ENCODE measurements at places on chromosomes 16 and 17.
A peak's percentile ranks its signal among the peaks of the same experiment; 100 is the strongest.

DNA sequence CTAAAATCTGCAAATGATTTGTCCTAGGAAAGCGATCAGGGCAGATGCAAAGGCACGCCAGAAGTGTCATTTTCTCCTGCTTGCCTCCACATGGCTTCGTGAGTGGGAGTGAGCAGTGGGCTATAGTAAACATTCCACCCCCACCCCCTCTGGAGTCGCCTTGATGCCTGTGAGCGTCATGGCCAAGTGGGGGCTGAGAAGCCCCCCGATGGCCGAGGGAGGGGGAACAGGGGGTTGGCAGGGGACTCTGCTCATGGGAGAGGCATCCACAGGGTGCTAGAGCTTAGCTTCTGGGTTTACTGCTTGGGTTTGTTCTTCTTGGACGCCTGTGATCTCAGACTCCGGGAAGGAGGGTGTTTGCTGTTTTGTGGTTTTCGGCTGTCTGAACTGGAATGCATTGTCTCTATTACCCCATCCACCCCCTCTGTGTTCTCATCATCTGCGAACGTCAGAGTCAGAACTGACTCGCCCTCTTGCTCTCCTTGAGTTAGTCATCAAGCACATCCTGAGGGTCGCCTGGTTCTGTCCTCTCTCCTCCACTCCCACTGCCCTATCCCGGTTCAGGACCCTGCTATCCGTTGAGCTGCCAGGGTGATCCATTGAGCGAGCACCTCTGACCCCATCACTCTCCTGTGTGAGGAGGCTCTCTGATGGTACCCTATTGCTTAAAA lies 15.4 kb downstream of the TNS4 start:
- DNase-seq, result no peak
- peaks cover 10% of the 10 kb centered on the region for H3K4me1 ChIP-seq
- H3K36me3 ChIP-seq, result no peaks in the 10 kb centered on the region
- no peaks in the 10 kb centered on the region for H3K27me3 ChIP-seq
- H3K27ac ChIP-seq, result no peak overlapping the region

- H3K4me3 ChIP-seq, result no peak overlapping the region
- H3K27ac ChIP-seq, result no peak overlapping the region
- DNase-seq, result no peak
- peaks cover 9% of the 10 kb centered on the region for H3K4me1 ChIP-seq
- no peaks in the 10 kb centered on the region for H3K27me3 ChIP-seq
Observed at GRCh38 chr17:63984651-63985386, 12.1 kb upstream of the SCN4A start.

DNA sequence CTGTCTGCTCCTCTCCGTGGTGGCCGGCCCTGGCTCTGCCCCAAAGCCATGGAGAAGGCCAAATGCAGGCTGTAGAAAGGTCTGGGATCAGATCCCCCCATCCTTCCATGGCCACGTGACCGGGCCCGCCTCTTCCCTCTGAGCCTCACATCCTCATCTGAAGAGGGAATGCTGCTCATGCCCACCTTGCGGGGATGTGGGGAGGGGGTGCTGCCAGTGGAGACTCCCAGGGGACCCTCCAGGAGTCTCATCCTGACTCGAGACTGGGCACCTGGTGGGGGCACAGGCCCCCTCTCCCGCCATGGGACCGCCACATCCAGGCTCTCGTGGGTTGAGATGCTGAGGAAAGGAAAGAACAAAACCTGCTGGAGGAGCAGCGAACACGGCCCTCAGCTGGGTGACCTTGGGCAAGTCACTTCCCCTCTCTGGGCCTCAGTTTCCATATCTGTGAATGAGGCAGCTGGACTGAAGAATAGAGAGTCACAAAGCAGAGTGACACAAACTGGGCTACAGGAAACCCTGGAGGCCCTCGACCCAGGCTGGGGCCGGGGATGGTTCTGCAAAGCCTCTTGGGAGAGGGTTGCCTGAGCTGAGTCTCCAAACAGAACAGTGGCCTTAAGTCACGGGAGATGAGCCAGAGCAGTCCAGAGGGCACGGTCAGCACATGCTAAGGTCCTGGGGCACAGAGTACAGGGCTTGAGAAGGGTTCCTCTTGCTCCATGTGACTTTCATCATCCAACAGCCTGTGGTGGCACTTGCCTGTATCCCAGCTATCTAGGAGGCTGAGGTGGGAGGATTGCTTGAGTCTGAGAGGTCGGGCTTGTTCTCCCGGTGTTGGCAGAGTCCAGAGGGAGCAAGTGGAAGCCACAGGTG lies 30.1 kb downstream of the SOCS1 start:
- no peaks in the 10 kb centered on the region for H3K4me1 ChIP-seq
- no peaks in the 10 kb centered on the region for H3K36me3 ChIP-seq
- no peak for DNase-seq
- no peaks in the 10 kb centered on the region for H3K27me3 ChIP-seq
- no peak overlapping the region for H3K27ac ChIP-seq
- no peak overlapping the region for H3K4me3 ChIP-seq

GRCh38 chr17:59410049-59410437 lies 78.6 kb downstream of the YPEL2 start:
- no peak for DNase-seq
- H3K27ac ChIP-seq, result no peak overlapping the region
- no peaks in the 10 kb centered on the region for H3K27me3 ChIP-seq
- H3K4me1 ChIP-seq, result no peaks in the 10 kb centered on the region

GRCh38 chr17:74919440-74920305 lies 3.4 kb downstream of the USH1G start:
- no peak overlapping the region for H3K27ac ChIP-seq
- no peak for DNase-seq
- no peaks in the 10 kb centered on the region for H3K36me3 ChIP-seq
- H3K4me3 ChIP-seq, result no peak overlapping the region
- peaks cover 1% of the 10 kb centered on the region for H3K27me3 ChIP-seq

DNA sequence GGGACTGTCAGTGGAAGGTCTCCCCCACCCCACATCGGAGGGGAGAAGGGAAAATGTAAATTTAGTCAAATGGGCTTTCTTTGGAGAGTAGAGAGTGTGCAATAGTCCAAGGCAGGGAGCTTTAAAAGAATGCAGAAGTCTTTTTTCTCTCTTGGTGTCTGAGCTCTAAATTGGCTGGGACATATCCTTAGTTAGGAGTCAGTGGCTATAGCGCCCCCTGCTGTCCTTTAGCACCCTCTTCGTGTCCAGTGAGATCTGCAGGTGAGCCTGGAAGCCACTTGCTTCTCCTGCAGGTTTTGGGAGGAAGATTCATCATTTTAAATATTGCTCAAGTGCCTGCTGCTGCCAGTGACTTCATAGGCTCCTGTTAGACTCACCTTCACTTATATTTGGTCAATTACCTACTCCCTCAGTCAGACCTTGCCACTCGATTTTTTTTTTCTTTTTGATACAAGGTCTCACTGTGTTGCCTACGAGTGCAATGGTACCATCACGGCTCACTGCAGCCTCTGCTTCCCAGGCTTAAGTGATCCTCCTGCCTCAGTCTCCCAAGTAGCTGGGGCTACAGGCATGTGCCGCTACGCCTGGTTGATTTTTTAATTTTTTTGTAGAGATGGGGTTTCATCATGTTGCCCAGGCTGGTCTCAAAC lies 174.8 kb downstream of the PRKCB start:
- H3K36me3 ChIP-seq, result no peaks in the 10 kb centered on the region
- peak; percentile 55 for DNase-seq
- no peaks in the 10 kb centered on the region for H3K27me3 ChIP-seq
- H3K27ac ChIP-seq, result no peak overlapping the region
- H3K4me1 ChIP-seq, result no peaks in the 10 kb centered on the region

- H3K4me3 ChIP-seq, result no peak overlapping the region
- H3K36me3 ChIP-seq, result no peaks in the 10 kb centered on the region
- no peaks in the 10 kb centered on the region for H3K4me1 ChIP-seq
- DNase-seq, result no peak
- no peak overlapping the region for H3K27ac ChIP-seq
Observed at GRCh38 chr16:76345163-76345661, 68.0 kb downstream of the CNTNAP4 start.

GRCh38 chr16:85995541-85996423 lies 96.8 kb downstream of the IRF8 start:
- no peaks in the 10 kb centered on the region for H3K36me3 ChIP-seq
- H3K27me3 ChIP-seq, result no peaks in the 10 kb centered on the region
- no peak for DNase-seq
- H3K4me1 ChIP-seq, result no peaks in the 10 kb centered on the region

DNA sequence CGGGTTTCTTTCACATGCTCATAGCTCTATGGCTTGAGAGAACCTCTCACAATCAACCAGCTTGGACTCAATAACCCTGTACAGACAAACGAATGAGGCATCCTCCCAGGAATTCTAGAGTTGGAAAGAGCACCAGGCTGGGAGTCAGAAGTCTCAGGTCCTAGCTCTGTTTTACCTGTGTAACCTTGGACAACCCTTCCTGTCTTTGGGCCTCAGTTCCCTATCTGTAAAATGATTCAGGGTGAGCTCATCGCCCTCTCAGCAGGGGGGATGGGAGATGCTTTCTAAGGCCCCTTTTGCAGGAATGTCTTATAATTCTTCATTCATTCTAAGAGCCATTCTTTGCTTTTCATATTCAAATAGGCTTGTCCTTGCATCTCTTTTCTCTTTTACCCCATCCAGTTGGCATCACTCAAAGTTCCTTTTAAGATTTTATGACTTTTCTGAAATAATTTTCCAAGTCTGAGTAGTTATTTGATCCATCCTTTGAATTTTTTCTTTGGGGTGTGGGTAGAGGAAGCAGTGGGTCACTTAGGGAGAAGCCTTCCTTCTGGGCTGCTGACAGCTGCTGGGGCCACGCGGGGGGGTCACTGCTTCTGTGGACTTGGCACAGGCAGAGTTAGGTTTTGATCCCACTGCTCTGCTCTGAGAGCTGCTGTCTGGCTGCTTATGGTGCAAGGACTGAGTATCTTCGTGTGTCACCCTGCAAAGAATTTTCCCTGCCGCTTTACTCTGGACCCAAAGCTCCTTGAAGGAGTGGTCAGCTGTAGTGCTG lies 102.7 kb downstream of the UTP18 start:
- H3K36me3 ChIP-seq, result no peaks in the 10 kb centered on the region
- H3K27me3 ChIP-seq, result peaks cover 4% of the 10 kb centered on the region
- H3K4me3 ChIP-seq, result no peak overlapping the region
- DNase-seq, result no peak
- H3K27ac ChIP-seq, result no peak overlapping the region

- H3K27me3 ChIP-seq, result no peaks in the 10 kb centered on the region
- DNase-seq, result no peak
- H3K4me1 ChIP-seq, result no peaks in the 10 kb centered on the region
- no peak overlapping the region for H3K4me3 ChIP-seq
- no peak overlapping the region for H3K27ac ChIP-seq
Observed at GRCh38 chr17:69350911-69351310, 24.0 kb upstream of the ABCA5 start.

GRCh38 chr17:74274709-74275340 lies 791 bp downstream of the DNAI2 start:
- H3K36me3 ChIP-seq, result no peaks in the 10 kb centered on the region
- no peaks in the 10 kb centered on the region for H3K4me1 ChIP-seq
- H3K4me3 ChIP-seq, result no peak overlapping the region
- H3K27me3 ChIP-seq, result no peaks in the 10 kb centered on the region
- no peak for DNase-seq

DNA sequence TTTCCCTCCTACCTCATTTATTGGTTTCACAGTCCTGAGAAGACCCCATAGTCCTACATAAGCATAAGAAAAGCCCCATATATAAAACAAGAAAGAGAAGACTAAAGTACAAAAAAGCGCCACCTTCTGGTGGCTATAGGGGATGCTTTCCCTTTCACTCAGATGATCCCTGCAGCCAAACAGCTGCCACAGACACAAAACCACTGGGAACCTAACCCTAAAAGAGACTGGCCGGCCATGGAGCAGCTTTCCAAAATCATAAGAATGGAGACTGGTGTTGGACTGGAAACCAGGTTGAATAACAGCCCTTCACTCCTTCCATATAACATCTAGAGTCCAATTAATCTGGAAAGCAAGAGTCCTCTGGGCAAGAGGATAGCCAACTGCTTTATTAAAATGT lies 11.4 kb downstream of the DYNC1LI2 start:
- H3K4me1 ChIP-seq, result peaks cover 9% of the 10 kb centered on the region
- H3K36me3 ChIP-seq, result peaks cover 17% of the 10 kb centered on the region
- H3K27ac ChIP-seq, result peak overlapping the region; percentile 39
- no peaks in the 10 kb centered on the region for H3K27me3 ChIP-seq

DNA sequence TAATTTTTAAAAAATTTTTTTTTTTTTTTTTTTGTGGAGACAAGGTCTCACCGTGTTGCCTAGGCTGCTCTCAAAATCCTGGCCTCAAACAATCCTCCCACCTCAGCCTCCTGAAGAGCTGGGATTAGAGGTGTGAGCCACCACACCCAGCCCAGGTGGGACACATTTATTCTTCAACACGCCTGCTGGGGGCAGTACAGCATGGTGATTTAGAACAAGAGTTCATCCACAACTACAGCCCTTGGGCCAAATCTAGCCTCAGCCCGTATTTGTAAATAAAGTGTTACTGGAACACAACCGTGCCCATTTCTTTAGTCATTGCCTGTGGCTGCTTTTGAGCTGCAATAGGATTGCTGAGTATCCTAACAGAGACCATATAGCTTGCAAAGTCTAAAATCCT lies 92.8 kb downstream of the KATNIP start:
- no peaks in the 10 kb centered on the region for H3K27me3 ChIP-seq
- no peaks in the 10 kb centered on the region for H3K36me3 ChIP-seq
- H3K4me1 ChIP-seq, result no peaks in the 10 kb centered on the region
- DNase-seq, result peak; percentile 17
- H3K27ac ChIP-seq, result no peak overlapping the region

Data from Caco-2 (cell line).